ENCODE measurements at places on chromosomes 4 and X. TPM values are rescaled to one million over a fixed set of nuclear protein-coding genes. Genes with fewer than 3 reads are reported as not detected.
A peak's percentile ranks its signal among the peaks of the same experiment; 100 is the strongest.

- DNase-seq: no peak
Observed at GRCh38 chrX:43861750-43862149, 20.5 kb downstream of the MAOB start.

DNA sequence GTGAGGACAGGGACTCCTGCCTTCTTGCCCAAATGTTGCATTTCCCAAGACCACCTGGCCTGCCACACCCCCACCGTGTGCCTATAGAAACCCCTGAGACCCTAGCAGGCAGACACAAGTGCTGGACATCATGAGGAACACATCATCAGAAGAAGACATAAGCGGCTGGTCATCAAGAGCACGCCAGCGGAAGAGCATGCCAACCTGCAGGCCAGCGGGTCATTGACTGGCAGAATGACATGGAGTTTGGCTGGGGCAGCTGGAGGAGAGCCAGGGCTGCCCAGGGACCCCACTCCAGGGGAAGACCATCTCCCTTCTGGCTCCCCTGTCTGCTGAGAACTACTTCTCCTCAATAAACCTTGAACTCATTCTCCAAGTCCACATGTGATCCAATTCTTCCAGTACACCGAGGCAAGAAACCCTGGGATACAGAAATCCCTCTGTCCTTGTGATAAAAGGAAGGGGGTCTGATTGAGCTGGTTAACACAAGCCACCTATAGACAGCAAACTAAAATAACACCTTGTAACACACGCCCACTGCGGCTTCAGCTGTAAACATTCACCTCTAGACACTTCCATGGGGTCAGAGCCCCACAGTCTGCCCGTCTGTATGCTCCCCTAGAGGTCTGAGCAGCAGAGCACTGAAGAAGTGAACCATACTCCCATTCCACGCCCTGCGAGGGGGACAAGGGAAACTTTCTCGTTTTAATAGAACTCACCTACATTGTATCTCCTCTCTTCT lies 164.8 kb upstream of the EMCN start:
- DNase-seq: no peak

GRCh38 chrX:10506781-10507180 lies 113.6 kb downstream of the MID1 start:
- DNase-seq: no peak

GRCh38 chrX:151789179-151789800 lies 54.7 kb downstream of the CNGA2 start:
- DNase-seq: peak; percentile 52

- DNase-seq: peak; percentile 36
Observed at GRCh38 chr4:128310266-128310697, 22.7 kb upstream of the PGRMC2 start.

GRCh38 chr4:116321471-116321870 lies 763.9 kb downstream of the TRAM1L1 start:
- DNase-seq: no peak

DNA sequence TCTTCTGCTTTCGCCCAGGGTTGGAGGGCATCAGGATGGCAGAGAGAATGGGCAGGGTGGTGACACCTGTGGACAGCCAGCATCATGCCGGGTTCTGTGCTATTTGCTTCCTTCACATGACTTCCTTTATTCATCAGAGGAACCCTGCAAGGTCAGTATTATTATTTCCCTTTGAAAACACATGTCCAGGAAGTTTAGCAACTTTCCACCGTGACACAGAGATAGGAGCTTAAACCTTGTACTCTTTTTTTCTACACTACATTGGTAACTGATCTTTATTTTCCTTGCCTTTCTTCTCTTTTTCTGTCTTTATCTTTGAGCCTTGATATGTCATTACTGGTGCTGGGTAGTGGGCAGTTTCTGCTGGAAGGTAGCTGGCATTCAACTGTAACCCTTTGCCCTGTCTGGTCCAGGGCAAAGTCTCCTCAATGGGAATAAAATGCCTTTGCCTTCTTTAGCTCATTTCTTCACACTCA lies 5.0 kb upstream of the MGST2 start:
- no peak for DNase-seq

GRCh38 chrX:16516232-16516876 lies 133.6 kb upstream of the S100G start:
- DNase-seq: no peak

GRCh38 chr4:99652596-99653436 lies 4.8 kb downstream of the C4orf54 start:
- DNase-seq: no peak

The SLC10A7 gene
- 4.5 TPM for total RNA-seq

The MAGEA10 gene
- not detected for total RNA-seq

The GUCY1A1 gene
- 106 TPM for total RNA-seq

The PAGE4 gene
- not detected for total RNA-seq

The IL21 gene
- not detected for total RNA-seq

The PLXNB3 gene
- total RNA-seq: 2.4 TPM

The GDPD2 gene
- total RNA-seq: not detected

The KIAA1210 gene
- total RNA-seq: not detected

The RS1 gene
- not detected for total RNA-seq

The F11 gene
- 0.52 TPM for total RNA-seq

The NAT8L gene
- total RNA-seq: 0.82 TPM

Measured in left ventricle myocardium superior (tissue), 1 donor.